ENCODE measurements at places on chromosomes 2 and 18.

GRCh38 chr18:79951545-79952455 is at the start of gene SLC66A2:
Gene SLC66A2 (minus strand): TSS chr18:79951653. CDS start chr18:79950926, 727 bp downstream.
- peak; percentile 91 for DNase-seq

DNA sequence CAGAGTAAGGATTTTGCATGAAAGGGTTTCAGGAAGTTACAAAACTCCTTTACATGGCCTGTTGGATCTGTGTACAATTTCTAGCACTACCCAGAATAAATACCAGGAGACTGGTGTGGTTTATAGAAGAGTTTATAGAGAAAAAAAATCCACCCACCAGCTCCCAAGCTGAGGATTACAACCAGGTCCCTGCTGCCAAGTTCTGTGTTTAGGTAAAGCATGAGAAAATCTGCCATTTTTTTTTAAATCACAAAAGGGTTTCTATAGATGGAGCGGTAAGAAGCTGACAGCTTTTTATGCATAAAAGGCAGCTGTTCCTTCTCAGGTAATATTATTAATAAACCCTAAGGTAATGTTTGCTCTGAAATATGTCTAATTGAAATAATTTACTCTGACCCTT is 545.4 kb upstream of the ZEB2 start:
- DNase-seq = no peak

GRCh38 chr2:177812713-177813396 is 259.7 kb downstream of the PDE11A start:
- DNase-seq = no peak

DNA sequence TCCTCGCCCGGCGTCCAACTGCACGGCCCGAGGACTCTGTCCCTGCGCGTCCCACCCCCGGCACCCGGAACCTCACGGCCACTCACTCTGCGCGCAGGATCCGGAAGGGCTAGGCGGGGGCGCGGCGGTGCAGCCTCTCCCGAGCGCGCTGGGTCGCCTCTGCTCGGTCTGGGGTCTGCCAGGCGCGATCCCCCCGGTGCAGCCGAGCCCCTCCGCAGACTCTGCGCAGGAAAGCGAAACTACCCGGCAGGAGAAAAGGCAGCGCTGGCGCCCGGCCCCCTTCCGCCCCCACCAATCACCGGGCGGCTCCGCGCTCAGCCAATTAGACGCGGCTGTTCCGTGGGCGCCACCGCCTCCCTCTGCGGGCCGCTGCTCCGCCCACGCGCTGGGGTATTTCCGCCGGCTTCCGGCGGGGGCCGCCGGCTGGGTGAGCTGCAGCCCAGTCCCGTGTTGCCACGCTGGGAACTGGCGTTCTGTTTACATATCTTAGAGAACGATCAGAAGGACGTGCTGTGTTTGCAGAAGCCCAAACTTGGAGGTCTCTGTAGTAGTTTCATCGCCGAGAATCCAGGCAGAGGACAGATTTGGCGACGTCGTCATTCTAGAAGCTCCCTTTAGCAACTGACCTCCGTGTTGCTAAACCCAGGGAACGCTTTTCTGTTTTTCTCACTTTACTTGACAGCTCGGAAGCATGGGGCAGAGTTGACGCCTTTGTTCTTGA is at the start of gene STAT1:
Gene STAT1 (minus strand): TSS at position 240 of the 721 bp plus-strand sequence. CDS start 4,168 bp downstream, outside the sequence.
- DNase-seq = peak; percentile 84

- DNase-seq = no peak
These were observed 33.3 kb downstream of the PRKCE start for GRCh38 chr2:45684756-45685155.

GRCh38 chr2:45993476-45993991 is 303.7 kb upstream of the EPAS1 start:
- DNase-seq = peak; percentile 73

DNA sequence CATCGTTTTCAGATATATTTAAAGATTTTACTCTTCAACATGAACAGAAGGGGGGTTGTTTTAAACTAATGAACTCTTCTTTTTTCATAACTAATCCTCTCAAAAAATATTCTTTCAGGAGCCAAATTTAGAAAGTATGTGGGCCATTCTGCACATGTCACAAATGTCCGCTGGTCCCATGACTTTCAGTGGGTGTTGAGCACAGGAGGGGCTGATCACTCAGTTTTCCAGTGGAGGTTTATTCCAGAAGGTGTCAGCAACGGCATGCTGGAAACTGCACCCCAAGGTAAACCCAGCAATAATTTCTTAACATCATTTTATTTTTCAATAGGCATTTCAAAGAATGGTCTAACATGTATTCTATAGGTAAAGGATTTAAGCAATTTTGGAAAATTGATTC is 136.0 kb downstream of the EML6 start:
- no peak for DNase-seq

All from dorsolateral prefrontal cortex (tissue), 122 donors.